SK-N-DZ (cell line): ENCODE measurements at places on chromosomes 5 and 9.
A peak's percentile ranks its signal among the peaks of the same experiment; 100 is the strongest.

GRCh38 chr5:122701640-122702523 is 73.0 kb upstream of the SNX2 start:
- no peak for DNase-seq

DNA sequence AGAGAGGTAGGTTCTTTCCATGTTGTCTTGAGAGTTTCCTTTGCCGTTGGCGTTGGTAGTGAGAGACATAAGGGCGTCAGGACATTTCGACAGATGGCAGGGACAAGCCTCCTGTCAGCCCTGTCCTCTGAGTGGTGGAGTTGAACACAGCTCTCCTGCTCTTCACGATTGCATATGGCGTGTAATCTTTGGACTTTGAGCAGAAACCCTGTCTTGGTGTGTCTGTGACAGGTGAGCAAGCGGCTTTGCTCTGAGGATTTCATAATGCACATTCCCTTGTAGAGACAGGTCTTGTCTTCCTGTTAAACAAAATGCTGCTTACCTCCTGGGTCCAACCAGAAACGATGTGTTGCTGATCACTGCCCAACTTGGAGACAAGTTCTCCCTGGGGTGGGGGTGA is 146.5 kb downstream of the NXNL2 start:
- DNase-seq, result no peak

- DNase-seq, result no peak
Observed at GRCh38 chr5:30959238-30959637, 234.2 kb upstream of the CDH6 start.

DNA sequence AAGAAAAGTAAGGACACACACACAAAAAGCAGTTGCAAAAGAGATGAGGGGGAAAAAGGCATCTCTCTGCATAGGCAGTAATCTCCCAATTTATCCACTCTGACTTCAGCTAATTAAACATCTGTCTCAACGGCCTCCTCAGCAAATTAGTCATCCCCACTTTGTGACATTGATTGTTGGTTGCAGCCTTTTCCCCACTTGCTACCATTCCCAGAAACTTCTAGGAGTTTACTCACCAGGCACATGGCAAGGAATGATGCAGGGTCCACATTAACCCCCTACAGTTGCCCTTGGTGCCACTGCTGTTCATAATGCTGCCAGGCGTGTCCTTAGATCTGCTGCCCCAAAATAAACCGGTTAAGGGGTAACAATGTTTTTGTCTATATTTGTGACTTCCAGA is 174.6 kb downstream of the MAPKAP1 start:
- no peak for DNase-seq

GRCh38 chr5:72464071-72464470 is 43.1 kb downstream of the ZNF366 start:
- no peak for DNase-seq

- no peak for DNase-seq
Observed at GRCh38 chr5:156587012-156587411, 260.0 kb downstream of the SGCD start.

DNA sequence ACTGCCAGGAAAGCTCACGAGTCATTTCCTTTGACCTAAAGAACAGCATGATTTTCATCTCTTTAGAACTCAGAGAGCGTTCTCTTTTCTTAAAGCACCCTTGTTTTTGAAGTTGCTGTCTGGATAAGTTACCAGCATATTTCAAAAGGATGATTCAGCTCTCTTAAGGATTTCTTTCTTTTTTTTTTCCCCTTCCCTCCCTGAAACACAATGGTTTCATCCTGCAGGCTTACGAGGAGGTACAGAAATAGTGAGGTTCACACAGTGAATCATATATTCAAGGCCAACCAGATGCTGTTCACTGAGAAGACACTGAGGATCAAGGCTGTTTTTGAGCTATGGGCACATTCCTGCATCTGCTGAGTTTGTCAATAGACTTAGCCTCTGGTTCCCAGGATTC is 257.2 kb downstream of the KIF4B start:
- no peak for DNase-seq

DNA sequence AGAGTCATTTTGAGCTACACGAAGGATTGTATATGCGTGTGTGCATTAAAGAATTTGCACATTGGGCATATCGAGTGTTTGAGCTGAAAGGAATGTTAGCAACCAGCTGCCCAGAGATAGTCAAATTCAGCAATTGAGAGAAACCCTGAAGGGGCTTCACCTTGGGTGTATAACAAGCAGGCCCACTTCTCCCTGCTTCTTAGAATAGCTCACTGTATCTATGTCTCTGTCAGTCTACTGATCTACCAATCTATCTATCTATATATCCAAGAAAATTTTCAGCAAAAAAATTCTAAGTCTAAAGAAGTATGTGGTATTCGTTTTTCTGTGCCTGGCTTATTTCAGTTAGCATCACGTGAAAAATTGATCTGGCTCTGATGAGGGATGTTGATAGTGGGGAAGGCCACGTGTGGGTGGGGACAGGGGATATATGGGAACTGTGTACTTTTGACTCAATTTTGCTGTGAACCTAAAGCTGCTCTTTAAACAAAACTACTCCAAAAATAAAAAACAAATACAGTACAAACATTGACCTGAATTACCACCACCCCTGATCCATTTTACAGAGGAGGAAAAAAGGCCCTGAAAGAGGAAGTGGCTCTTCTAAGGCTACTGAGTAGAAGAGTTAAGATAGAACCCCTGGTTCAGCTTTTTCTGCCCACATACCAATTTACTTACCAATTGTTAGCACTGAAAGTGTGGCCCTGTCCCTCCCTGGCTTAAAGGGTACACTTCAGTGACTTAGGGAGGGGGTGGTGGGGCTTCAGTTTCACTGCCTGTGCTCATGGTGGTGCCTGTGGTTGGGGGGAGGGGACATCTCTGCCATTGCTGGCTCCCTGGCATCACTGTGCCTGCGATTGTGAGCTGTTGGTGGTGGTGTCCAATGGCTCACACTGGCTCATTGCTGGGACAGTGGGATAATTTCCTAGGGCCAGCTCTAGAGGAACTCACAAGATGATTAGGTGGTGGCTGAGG is 141.8 kb downstream of the DOCK2 start:
- DNase-seq, result no peak

GRCh38 chr9:131657456-131657855 is 82.4 kb downstream of the RAPGEF1 start:
- DNase-seq, result no peak

GRCh38 chr9:136710543-136710942 is 1.8 kb upstream of the DIPK1B start:
- no peak for DNase-seq

GRCh38 chr5:132363431-132364112 is 5.9 kb upstream of the SLC22A5 start:
- DNase-seq, result no peak

DNA sequence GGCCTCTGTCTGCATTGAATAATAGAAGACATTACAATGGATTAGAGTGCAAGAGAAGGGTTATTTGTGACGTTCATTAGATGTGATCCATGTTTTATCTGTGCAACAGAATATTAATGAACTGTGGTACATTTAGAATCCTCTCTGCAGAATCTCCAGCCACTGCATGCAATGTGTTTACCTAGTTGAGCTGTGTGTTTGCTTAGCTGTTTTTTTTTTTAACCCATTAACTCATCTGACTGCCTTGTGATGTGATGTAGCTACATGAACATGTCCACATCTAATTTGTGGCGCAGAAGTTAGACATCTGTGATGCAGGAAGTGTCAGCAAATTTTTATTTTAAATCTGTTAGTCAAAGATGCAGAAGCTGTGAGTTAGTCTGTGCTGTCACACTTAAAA is 236.9 kb downstream of the CD180 start:
- no peak for DNase-seq

DNA sequence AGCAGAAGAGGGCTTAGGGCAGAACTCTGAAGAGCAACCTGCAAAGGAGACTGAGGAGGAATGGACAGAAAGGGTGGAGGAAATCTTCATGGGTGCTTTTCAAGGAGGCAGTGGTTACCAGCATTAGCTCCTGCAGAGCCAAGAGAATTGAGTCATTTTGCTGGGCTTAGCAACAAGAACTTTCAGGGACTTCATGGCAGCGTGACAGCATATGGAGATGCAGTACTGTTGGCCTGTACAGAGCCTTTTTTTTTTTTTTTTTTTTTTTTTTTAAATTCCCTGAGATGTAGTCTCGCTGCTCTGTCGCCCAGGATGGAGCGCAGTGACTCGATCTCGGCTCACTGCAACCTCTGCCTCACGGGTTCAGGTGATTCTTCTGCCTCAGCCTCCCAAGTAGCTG is 296.0 kb upstream of the DMRT1 start:
- DNase-seq, result no peak

DNA sequence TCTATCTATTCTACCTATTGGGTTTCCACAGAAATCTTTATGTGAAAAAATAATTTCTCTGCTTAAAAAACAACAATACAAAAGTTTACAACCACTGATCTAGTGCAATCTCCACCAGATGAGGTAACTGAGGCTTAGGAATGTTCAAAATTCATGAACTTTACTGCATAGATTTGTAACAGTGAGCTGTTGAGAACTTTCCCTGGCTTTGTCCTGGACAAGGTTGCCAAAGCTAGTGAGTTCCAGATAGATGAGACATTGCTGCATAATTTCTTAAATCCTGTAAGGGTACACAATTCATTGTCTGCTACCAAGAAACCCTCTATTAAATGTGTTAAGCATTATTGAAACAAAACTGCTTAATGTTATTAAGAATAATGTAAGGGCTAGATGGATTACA is 102.7 kb downstream of the OSMR start:
- no peak for DNase-seq

- no peak for DNase-seq
Observed at GRCh38 chr5:175683921-175684320, 26.1 kb downstream of the HRH2 start.

- DNase-seq, result no peak
Observed at GRCh38 chr9:79642671-79643070, 70.9 kb downstream of the TLE4 start.

GRCh38 chr5:57887851-57888621 is 405.4 kb upstream of the ACTBL2 start:
- peak; percentile 73 for DNase-seq

DNA sequence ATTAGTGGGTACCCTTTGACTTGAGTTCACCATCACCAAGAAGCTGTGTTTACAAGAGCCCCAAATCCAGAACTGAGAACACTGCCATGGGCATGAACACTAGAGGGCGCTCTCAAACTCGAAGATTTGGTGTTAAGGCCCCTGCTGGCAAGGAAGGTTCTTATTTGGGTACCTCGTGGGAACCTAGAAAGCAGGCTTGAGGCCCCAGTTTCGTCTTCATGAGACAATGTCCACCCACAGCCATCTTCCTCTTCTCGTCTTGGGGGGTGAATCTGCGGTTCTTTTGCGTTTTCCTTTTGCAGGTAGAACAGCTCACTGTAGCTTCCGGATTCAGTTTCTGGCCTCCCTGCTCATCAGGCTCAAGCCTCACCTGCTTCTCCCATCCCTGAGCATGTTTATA is 184.0 kb downstream of the SEMA5A start:
- peak; percentile 49 for DNase-seq

DNA sequence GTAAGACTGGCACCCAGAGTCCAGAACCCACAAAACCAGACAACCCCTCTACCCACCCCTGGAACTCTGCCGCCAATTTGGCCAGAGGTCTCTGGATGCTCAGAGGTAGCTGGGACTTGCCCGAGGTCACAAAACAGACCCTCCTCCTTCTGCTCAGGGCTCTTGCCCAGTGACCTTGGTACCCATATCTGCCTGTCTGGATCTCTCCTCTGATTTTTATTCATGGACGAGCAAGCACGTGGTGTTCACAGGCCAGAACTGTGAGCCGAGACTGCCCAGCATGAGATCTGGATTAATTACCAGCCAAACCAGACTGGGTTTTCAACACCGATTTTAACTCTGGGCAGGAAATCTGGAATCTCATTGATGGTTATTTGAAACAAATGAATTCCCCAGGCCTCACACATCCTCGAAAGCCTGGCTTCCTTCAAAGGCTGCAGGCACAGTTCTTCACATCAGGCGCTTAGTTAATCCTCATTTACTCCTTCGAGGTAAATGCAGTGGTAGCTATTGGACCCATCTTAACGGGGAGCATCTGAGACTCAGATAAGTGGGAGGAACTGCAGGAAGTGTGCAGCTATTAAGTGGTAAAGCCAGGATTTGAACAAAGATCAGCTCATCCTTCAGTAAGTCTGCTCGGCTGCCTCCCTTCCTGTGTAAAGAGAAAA is 21.4 kb downstream of the COL27A1 start:
- DNase-seq, result no peak

DNA sequence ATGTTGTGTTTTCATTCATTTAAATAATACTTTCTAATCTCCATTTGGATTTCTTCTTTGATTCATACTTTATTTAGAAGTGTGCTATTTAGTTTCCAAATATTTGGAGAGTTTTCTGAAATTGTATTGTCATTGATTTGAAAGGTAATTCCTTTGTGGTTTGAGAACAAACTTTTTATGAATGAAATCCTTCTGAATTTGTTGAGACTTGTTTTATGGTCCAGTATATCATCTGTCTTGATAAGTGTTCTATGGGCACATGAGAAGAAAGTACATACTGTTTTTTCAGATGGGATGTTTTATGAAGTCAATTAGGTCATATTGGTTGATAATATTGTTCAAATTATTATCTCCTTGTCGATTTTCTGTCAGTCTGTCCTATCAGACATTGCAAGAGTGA is 953.8 kb downstream of the NR2F1-AS1 start:
- no peak for DNase-seq

- DNase-seq, result no peak
Observed at GRCh38 chr5:79974886-79975285, 16.2 kb downstream of the MTX3 start.

DNA sequence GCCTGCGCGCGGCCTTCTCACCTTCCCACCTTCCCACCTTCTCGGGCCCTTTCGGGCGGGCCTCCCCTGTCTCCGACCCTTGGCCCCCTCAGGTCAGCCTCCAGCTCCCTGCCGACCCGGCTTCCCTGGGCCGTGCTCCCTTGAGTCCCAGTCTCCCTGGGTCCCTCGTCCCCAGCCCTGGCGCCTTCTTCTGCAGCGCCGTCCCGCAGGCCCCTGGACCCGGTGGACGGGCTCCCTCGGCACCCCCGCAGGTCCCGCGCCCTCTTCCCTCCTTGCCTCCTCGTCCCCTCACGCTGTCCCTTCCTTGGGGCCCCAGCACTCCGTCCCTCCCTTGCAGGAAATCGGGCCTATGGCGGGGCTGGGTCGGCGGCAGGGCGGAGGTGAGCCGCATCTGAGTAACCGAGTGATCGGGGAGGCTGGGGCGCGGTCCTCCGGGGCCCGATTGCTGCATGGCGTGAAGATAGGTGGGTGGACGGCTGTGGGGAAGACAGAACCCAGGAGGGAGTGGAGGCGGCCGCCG is 7.6 kb downstream of the ARPC5L start:
- DNase-seq, result no peak

- no peak for DNase-seq
Observed at GRCh38 chr5:53424686-53425615, 55.5 kb upstream of the FST start.

GRCh38 chr5:180090769-180091546 is 19.4 kb upstream of the RNF130 start:
- peak; percentile 69 for DNase-seq
